ENCODE measurements at places on chromosomes 2 and 18.

- no peak for DNase-seq
These were observed 32.3 kb upstream of the TMEM247 start for GRCh38 chr2:46446871-46447568.

DNA sequence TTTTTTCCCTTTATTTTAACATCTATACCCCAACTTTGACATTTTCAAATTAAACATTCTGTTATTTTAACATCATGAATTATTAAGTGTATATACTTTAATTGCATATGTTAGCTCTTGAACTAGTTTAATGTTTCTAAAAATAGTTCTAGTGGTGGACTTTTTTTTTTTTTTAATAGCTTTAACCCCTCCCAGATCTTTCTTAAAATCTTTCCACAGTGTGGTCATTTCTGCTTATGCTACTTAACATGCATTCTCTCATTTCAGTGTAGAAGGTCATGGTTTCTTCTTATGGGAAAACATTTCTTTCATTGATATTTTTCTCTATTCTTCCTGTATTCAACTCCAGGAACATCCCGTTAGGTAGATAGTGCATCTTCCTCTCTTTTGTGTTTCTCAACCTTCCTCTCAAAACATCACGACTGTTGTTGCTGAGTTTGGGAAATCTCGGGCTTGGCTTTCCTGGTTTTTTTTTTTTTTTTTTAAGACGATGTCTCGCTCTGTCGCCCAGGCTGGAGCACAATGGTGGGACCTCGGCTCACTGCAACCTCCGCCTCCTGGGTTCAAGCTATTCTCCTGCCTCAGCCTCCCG, 849 bp upstream of the TMEM18 start:
- DNase-seq: no peak

- no peak for DNase-seq
These were observed 19.0 kb upstream of the FEZ2 start for GRCh38 chr2:36616947-36617346.

DNA sequence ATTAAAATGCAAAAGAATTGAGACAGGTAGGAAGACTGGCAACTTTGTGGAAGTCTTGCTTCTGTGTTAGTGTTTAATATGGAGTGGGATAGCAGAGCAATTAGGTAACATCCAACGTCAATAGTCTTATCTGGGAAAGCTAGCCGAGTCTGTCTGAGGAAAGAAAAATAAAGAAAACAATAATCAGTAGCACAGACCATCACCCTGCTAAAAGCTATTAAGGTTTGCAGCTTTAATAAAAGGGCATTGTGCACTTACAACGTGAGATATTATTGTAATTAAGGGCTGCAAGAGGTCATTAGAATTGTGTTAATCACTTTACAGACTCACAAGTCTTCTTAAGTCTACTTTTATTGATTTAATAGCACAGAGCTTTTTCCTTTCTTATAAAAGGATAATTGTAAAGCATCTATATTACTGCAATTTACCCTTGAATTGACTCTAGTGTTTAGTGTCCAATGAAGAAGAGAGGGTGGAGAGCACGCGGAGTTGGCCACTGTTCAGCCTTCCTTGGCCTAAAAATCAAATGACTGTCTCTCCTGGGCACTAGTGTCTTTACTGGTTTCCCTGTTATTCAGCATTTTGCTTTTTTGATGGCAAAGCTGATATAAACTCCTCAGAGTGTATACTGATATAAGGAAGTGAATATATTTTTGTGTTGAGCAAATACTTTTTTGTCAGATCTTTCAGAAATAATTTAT, 2.0 kb downstream of the CDH7 start:
- DNase-seq: no peak

GRCh38 chr2:105582952-105583660, 161.6 kb upstream of the NCK2 start:
- no peak for DNase-seq

- DNase-seq: no peak
These were observed 647 bp downstream of the PSME4 start for GRCh38 chr2:53969968-53970723.

DNA sequence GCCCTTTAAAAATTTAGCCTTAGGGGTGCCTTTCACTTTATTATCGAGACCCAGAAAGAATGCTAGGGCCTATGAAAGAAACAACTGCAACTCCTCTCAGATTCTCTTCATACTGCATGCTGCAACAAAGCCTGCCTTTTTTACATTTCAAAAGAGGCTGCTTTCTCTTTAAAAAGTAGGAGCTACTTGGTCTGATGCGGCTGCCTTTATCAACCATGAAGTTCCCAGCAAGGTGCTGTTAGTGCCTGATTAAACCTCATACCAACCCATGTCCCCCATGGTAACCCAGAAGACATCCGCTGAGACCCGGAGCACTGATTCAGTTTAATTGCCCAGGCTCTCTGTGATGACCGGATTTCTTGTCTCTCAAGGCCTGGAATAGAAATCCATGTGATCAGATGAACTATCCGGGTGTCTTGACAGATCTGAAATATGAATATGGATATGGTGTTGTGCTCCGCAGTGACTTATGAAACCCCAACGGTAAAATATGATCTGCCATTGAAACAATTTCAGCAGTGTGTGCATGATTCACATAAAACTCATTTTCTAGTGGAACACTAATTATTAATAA, 368.3 kb downstream of the ZNF521 start:
- no peak for DNase-seq

GRCh38 chr2:206915121-206915520, 24.2 kb upstream of the CPO start:
- DNase-seq: no peak

GRCh38 chr2:81276595-81276994, 972.0 kb upstream of the LRRTM1 start:
- no peak for DNase-seq

DNA sequence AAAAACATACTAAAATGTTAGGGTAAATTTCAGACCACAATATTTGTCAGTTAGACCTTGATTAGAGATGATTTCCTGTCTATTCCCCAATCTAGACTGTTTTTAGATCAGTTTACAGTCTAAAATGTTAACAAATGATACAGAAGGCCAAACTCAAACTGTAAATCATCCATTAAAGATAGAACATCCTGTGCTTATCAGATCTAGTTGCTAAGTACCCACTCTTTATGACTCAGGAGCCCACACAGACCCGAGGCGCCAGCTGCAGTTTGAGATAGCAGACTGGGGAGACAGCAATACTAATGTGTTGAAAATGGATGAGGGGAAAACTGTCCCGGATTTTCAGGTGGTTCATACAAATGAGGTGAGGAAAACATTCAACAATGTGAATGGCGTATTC, 113.3 kb downstream of the SCG2 start:
- DNase-seq: no peak

- no peak for DNase-seq
These were observed 1339.0 kb downstream of the LRP1B start for GRCh38 chr2:140791802-140792201.

DNA sequence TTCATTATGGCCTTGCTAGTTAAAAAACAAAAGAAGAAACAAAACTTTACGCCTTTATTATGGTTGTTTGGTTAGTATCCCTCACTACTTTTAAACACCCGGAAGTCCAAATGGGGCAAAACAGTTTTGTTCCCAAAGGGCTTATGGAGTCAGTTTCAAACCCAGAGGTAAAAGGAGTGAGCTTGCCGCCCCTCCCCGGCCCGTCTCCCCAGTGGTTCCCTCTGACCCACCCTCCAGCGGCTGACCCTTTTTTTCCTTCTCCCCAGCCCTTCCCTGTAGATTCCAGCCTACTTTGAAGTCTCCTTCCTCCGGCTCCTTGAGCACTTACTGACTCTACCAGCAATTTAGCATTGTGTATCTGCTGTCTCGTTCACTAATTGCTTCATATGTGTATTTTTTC, 209.2 kb downstream of the ICOS start:
- DNase-seq: no peak

DNA sequence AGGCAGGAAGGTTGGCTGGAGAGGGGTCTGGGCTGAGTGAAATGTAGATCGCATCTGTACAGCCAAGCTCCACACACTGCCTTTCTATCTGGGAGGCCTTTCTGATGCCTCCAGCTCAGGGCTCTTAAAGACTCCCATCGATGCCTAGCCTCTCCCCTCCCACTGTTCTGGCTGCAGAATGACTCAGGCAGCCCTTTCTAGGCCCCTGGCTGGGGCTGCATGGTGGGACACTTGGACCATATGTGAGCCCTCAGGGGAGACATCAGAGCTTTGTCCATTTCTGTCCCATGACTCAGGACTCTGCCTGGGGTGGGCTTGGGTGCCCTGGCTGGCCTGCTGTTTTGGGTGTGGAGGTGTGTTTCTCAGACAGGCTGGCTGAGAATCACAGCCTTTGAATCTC, 101.3 kb downstream of the CELF4 start:
- DNase-seq: no peak

DNA sequence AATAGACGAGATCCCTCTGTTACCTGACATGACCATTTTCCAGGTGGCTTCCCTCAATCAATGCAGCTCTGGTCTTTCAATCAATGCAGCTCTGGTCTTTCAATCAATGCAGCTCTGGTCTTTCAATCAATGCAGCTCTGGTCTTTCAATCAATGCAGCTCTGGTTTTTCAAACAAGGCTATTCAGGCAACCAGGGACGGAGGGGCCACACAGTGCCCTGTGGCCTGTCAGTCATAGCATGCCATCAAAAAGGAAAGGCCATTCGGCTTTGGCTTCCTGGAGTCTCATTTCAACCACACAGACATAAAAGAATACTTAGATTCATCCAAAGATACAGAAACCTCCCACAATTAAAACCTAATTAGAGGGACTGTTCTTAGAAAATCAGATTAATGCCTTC, 13.3 kb downstream of the MPP4 start:
- no peak for DNase-seq

DNA sequence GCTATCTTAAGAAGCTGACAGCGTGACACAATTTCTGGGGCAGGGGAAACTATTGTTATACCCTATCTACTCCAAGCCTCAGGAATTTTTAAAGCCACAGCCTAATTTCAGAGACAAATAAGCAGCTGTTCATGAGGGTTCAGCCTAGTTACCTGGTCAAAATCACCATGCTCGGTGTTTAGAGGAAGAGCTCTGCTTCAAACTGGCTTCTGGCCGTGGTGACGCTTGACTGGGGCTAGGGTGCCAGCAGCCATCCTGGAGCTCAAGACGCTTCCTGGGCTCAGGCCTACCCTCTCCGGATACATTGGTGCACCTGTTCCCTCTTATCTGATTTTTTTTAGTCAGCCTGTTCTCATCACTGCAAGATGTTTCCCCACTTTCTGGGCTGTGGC, 41.7 kb downstream of the FRZB start:
- no peak for DNase-seq

- no peak for DNase-seq
These were observed 101.9 kb downstream of the GPD2 start for GRCh38 chr2:156538083-156538504.

DNA sequence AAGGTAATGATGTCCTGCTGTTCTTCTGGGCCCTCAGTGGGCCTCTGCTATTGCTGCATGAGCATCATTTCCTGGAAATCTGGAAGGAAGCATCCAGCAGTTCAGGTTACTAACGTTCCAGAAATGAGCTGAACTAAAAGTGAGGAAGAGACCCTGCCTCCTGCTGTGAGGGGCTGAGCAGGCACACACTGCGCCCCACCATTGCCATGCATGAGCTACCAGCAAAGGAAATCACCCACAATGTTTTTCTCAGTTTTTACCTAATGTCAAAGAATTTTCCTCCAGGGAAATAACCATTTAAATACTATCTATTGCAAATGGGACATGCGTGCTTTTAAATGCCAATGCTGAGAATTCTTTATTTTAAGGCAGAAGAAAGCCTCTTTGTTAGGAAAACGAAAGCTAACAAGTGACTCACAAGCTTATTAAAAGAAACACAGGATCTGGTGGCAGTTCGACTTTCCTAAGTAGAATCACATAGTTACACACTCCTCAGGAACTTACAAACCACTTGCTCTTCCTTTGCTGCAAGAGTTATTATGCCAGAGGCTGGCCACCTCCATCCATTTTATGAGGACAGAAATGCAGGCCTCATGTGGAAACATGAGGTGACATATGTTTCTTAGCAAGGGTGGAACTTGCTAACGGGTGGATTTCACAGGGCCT, 152.6 kb upstream of the TTC39C start:
- DNase-seq: no peak

- DNase-seq: peak; percentile 2
These were observed at the start of gene FSIP2 for GRCh38 chr2:185738679-185739472. TSS of gene FSIP2 (plus strand) at chr2:185738804. CDS start at chr2:185738895, 91 bp downstream.

GRCh38 chr2:187577310-187577709, 23.1 kb upstream of the TFPI start:
- DNase-seq: no peak

DNA sequence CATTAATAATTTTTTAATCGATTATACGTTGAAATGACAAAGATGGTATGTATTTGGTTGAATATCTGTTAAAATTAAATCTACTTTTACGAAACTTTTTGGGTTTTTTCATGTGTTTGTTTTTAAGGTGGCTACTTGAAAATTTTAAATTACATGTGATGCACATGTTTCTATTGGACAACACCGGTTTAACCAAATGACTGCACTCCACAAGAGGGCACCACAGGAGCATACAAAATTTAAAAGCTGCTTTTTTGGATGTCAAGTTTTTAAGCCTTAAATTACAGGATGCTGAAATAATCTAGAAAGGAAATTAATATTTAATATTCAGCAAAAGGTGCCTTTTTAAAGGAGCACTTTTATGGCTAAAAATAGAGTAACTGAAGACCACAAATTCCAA, 98.7 kb downstream of the ACVR1 start:
- DNase-seq: peak; percentile 37

- DNase-seq: no peak
These were observed 634.3 kb downstream of the TMEM182 start for GRCh38 chr2:103396152-103396551.

Data from stimulated activated CD4-positive, alpha-beta T cell treated with anti-CD3 and anti-CD28 coated beads, Interleukin-12 subunit alpha, Interleukin-12 subunit beta, amount 100 ng/mL, for 4 hours (primary cell).